Naive thymus-derived CD8-positive, alpha-beta T cell (primary cell): ENCODE measurements at places on chromosomes 3 and 15. TPM values are rescaled to one million over a fixed set of nuclear protein-coding genes. Genes with fewer than 3 reads are reported as not detected.

GRCh38 chr15:41876689-41877088 lies 17.2 kb downstream of the SPTBN5 start:
- no peak for DNase-seq

DNA sequence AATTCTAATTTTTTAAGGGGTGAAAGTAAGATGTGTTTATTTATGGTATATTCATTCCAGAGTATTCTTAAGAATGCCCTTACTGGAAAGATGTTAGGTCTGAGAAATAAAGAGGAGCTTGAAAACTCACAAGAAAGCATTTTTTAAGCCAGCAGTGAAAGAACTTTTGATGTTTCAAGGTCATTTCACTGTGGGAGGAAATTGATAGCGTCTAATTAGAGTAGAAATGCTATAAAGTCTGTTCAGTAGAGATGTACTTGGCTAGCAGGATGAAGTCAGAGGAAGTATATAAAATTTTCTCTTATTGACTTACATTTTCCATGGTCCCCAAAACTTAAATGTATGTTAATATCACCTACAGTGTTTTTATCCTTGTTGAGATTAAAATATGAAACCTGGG lies 354.6 kb downstream of the CNTN6 start:
- DNase-seq = no peak

DNA sequence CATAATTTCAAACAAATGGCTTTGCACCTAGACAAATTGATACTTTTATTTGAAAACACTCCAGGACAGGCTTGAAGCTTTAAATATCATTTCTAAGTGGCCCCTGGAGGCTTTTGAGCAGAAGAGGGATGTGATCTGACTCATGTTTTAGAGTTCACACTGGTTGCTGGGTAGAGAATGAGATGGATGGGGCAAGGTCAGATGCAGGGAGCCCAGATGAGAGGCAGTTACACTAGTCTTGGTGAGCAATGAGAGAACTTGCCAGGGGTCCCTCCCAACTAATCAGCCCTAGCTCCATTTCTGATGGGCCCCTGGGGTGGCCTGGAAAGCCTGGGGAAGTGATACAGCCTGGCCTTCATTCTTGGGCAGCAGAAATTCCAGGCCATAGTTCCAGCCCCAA lies 190.4 kb downstream of the MEGF11 start:
- no peak for DNase-seq

GRCh38 chr3:137121704-137122314 lies 164.0 kb downstream of the IL20RB start:
- DNase-seq = no peak

- no peak for DNase-seq
Measured at GRCh38 chr3:100297784-100298183, 36.8 kb upstream of the NIT2 start.

GRCh38 chr3:107208796-107209195 lies 168.4 kb upstream of the CCDC54 start:
- DNase-seq = no peak

DNA sequence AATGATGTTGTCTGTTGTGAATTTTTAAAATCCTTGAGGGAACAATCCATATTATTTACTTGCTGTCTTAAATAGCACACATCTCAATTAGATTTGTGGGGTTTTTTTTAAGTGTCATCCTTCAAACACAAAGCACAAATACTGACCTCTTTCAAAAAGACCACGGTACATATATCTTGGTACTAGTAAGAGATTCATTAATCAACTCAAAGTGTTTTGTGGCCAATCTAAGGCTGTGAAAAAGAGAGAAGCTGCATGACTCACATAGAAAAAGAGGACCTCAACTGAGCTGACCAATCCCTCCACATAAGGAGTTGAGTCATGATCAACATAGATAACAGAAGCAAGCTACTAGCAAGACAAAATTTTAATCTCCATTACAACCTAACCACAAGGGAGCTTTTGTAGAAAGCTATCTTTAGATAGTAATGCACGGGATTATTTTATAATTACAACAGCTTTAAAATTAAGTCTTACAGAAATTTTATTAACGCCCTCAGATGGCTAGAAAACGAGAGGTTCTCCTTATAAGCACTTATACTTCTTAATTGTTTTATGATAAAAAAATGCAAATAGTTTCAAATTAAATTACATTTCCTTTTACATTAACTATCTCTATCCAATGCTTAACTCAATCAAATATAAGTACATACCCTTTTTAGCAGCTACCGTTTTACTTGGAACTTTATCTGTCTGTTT lies 60.5 kb downstream of the TOP2B start:
- DNase-seq = no peak

GRCh38 chr3:156535162-156535627 lies 19.7 kb downstream of the SSR3 start:
- no peak for DNase-seq

GRCh38 chr3:65968996-65969395 lies 69.7 kb downstream of the MAGI1 start:
- no peak for DNase-seq

GRCh38 chr15:81373775-81374395 lies at the start of gene TMC3:
TMC3 (minus strand) TSS chr15:81374213; CDS start chr15:81374077, 136 bp downstream.
- DNase-seq = no peak

DNA sequence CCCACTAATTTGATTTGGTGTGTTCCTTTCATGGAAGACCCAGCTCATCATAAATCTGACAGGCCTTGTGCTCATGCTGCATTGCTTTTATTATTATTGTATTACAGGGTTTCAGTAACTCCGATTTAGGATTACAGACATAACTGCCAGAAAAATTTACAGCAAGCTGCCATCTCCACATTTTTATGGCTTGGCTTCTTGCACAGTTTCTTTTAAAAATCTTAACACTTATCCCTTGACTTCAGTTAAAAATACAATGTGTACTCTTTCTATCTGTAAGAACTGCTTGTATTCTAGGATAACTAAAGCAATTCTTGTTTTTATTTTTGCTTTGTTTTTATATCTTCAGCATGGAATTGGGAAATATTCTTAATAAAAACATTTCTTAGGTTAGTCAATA lies 612.2 kb downstream of the DIPK2A start:
- DNase-seq = no peak

DNA sequence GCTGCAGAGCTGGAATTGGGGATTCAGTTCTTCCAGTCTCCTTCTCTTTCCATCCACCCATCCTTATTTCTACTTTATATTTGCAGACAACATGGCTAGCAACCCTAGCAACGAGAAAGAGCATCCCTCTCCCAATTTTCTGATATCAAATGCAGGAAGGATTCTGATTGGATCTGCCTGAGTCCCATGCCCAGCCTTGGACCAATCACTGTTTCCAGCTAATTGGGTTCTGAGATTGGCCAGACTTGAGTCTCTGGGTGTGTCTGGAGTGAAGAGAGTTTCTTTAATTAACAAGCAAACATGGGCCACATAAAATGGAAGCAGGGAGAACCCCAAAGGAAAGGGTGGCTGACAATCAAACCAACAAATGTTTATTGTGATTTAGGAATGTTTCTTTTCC lies 60.6 kb downstream of the TMEM39A start:
- no peak for DNase-seq

DNA sequence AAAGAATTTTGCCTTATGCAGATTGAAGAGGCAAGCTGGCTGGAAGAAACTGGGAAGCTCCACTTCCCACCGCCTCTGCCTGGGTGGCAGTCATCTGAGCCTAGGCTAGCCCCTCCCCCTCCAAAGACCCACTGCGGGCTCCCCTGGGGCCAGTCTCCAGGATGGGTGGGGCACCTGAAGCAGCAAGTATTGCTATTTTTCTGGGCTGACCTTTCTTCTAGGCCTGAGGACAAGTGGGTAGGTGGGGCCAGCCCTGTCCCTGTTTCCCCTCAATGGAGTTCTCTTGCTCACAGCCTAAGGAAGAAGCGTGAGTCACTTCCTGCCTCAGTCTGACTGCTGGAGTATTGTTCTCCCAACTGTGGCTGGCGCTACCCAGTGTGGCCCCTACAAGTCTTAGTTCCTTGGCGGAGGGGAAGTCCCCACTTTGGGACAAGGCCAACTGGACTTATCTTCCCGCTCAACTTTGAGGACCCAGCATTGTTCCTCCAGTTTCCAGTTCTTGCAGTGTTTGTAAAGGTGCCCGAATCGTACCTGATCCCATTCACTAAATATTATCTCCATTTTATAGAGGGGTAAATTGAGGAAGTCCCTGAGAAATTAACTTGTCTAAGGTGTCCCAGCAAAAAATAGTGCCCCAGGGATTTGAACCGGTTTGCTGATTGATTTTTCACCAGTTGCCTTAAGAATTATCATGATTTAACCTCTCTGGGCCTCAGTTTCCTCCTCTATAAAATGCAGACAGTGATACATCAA lies 1.4 kb downstream of the FURIN start:
- DNase-seq = no peak

DNA sequence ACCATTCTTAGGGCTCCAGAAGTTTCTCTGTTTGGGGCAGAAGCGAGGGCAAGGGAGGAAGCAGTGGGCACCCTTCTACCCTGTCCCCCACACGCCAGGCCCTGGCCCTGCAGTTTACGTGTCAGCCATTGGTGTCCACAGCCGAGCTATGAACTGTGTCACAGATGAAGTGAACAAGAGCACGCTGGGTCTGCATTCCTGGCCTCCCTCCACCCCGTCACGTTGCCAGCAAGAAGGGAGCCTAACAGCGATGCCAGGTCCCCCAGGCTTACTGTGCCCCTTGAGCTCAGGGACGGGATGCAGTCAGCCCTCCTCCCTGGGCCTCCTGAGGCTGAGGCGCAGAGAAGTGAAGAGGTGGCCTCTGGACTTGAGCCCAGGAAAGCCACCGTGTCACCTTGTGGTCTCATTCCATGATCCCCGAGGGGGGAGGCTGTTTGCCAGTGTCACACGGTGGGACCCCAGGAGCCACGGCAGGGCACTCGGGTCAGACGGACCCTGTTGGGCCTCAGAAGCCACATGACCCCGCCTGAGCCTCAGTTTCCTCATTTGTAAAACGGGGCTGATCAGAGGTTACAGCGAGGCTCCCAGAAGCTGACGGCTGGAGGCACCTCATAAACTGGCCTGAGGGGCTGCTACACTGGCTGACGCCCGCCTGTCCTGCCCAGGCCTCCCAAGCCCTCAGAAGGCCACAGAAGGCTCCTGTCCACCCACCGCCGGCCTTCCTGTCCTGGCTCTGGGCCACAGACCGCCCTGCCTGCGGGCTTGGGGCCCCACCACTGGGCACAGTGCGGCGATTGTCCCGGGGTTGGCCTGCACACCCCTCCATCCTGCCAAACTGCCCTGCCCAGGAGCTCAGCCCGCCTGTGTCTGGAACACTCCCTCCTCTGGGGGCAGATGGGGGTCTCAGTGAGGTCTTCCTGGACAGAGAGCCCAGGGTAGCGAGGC lies 18.6 kb downstream of the IQSEC1 start:
- DNase-seq = no peak

GRCh38 chr3:184011230-184011876 lies 6.3 kb downstream of the ABCC5 start:
- DNase-seq = no peak

DNA sequence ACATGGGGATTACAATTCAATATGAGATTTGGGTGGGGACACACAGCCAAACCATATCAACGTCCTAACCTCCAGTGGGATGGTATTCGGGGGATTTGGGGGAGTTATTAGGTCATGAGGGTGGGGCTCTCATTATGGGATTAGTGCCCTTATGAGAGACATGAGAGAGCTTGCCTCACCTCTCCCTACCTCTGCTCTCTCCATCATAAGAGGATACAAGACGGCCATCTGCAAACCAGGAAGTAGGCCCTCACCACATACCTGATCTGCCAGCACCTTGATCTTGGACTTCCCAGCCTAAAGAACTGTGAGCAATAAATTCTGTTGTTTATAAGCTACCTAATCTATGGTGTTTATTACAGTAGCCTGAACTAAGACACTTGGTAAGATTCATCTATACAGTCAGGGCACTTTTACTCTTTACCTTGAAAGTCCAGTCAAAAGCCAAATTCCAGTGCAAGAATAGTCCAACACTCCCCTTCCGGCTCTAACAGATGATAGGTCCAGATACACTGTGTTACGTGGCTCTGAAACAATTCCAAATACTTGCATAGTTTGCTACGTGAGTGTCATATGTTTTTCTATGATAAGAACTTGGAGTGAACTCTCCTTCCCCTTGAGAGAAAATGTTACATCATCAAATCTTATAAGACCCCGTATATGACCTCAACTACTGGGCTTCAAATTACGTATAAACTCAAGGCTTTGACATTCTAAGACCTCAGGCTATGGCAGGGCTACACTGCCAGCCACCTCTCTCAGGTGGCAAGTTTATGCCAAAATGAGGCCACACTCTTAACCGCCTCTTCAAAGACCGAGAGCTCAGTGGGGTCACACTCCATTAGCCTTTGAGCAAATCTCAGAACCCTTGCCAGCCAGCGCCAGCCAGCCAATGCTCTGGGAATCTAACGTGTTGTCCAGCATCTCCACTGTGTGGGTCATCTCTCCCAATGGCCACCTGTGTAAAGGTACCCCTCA lies 129.9 kb downstream of the XXYLT1 start:
- no peak for DNase-seq

DNA sequence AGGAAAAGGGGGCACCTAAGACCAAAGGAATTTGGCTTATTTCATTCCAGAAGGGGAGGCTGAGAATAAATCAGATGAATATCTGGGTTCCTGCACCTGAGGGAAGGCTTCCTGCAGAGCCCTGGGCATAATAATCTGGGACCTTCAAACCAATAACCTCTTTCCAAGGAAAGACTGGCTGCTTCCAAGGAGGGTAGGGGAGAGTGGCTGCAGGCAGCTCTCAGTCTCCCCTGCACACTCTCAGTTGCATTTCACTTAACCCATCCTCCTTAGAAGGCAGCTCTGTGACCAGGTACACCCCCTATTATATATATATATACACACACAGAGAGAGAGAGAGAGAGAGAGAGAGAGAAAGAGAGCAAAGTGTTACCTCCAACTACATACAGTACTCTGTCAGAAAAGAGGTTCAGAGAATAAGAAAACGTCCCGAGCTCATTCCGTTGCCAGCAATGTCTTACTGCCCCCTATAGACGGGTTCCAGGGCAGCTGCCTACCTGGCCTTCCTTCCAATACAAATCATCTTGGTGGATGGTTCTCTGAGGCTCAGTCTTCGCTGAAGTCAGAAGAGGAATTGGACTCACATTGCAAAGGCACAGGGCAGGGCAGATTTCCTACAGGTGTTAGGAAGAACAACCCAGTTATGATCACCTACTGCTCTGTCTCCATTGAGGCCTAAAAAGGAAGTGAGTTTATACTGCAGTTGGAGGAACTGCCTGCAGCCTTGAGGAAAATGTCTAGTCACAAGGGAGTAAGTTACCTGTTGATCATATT lies 26.1 kb downstream of the CAPN3 start:
- no peak for DNase-seq

GRCh38 chr3:118466795-118467330 lies 567.8 kb downstream of the IGSF11 start:
- no peak for DNase-seq

- no peak for DNase-seq
Measured at GRCh38 chr3:125037498-125038150, 18.2 kb downstream of the HEG1 start.

- DNase-seq = no peak
Measured at GRCh38 chr3:130342821-130343661, 2.4 kb upstream of the COL6A5 start.

OR5K2 gene
- total RNA-seq = not detected

CELSR3 gene
- 7.9 TPM for total RNA-seq

SEMA5B gene
- 0.47 TPM for total RNA-seq

C2CD4A gene
- not detected for total RNA-seq

SOX14 gene
- not detected for total RNA-seq

NAALADL2 gene
- total RNA-seq = 0.44 TPM
